Right ventricle myocardium superior (tissue), 1 donor: ENCODE measurements at places on chromosomes 6 and 20. TPM values are rescaled to one million over a fixed set of nuclear protein-coding genes. Genes with fewer than 3 reads are reported as not detected.

DNA sequence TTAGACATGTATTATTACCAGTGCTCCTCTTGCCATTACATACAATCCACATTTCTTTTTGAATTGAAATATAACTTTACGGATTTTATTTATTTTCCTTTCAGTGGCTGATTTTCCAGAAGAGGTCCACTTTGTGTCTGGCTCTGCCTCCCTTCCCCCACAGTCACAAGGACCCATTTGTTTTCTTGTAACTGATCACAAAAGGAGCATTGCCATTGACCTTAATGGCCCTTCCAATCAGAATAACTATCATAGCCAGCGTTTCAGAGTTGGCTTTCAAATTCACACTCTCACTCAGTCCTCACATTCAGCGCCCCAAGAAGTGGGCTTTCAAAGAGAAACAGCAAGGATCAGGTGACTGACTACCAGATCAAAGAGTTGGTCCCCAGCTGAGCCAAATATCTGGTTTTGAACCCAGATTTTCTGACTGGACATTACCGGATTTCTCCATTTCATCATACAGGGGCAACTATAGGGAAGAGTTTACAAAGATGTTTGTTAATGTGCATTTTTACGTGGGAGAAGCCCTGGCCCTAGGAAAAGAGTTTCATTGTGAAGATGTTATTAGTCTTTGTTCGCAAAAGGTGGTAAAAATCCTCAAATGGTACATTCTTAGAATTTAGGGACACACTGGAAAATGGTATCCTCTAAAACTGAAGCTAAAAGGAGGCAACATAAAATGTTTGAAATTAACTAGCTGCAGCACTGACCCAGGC is 2.0 kb upstream of the SLC22A23 start:
- no peak for DNase-seq

- no peak for DNase-seq
Measured at GRCh38 chr6:100417036-100417435, 47.7 kb downstream of the SIM1 start.

- no peak for DNase-seq
Measured at GRCh38 chr20:376750-377149, 3.8 kb upstream of the TRIB3 start.

- DNase-seq, result no peak
Measured at GRCh38 chr6:50270415-50270814, 220.7 kb upstream of the DEFB112 start.

COL11A2 gene
- 0.94 TPM for total RNA-seq

TOMM6 gene
- total RNA-seq, result 218 TPM

FNDC1 gene
- total RNA-seq, result 1.2 TPM

RNF5 gene
- 94.6 TPM for total RNA-seq

DNPH1 gene
- total RNA-seq, result 31.5 TPM

PNLDC1 gene
- not detected for total RNA-seq
